ENCODE measurements at places on chromosomes 11 and 22.

- no peak for DNase-seq
These were observed 390.1 kb upstream of the B3GAT1 start for GRCh38 chr11:134802116-134802515.

DNA sequence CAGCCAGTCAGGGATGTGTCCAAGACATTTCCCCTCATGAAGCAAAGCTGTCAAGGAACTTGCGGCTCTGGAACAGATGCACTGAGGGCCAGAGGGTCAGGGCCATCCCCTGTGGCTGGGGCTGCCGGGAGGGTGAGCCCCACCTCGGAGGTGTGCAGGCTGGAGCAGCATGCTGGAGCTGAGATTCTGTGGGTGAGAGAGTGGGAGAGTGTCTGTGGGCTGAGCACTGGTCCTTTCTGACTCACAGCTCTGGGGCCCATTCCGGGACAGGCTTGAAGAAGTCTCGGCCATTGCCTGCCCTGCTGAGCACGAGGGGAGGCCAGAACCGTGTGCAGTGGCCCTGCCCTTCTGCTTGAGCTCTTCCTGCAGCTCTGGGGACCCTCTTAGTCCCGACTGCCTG, 2.1 kb downstream of the OMP start:
- no peak for DNase-seq

GRCh38 chr11:8948886-8949285, 6.1 kb upstream of the ASCL3 start:
- DNase-seq = no peak

GRCh38 chr11:65849771-65850216, 8.2 kb downstream of the CFL1 start:
- no peak for DNase-seq

DNA sequence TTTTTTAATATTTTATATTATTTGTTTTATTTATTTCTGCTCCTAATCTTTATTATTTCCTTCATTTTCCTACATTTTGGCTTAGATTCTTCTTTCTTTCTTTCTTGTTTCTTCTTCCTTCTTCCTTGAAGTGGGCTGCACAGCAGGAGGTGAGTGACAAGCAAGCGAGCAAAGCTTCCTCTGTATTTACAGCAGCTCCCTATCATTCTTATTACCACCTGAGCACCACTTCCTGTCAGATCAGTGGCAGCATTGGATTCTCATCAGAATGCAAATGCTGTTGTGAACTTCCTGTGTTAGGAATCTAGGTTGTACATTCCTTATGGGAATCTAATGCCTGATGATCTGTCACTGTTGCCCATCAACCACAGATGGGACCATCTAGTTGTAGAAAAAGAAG, 784.9 kb upstream of the LUZP2 start:
- DNase-seq = no peak

DNA sequence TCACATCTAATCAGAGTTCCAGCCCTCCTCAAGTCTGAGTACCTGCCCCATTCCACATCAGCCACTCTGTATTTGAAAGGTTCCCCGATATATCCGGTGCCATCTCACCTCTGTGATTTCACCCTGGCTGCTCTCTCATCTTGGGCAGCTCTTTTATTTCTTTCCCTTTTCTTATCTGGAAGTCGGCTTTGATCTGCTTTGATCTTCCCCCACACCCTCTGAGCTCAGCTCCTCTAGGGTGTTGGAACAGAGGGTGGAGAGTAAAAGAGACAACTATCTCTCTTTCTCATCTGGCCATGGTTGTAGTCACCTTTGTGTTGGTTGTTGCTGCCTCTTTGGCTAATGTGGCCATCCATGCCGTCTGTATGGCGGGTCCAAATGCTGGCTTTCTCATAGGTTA, 108.3 kb downstream of the ENTHD1 start:
- no peak for DNase-seq

GRCh38 chr11:70493891-70494290, 95.6 kb downstream of the CTTN start:
- DNase-seq = no peak

All from activated CD4-positive, CD25-positive, alpha-beta regulatory T cell (primary cell).